Left ventricle myocardium inferior (tissue), 1 donor: ENCODE measurements at places on chromosomes 3 and 15. TPM values are rescaled to one million over a fixed set of nuclear protein-coding genes. Genes with fewer than 3 reads are reported as not detected.

AGTR1 gene
- total RNA-seq: 1.2 TPM

UTS2B gene
- 0.47 TPM for total RNA-seq

CIP2A gene
- 1.6 TPM for total RNA-seq

CCDC9B gene
- 155 TPM for total RNA-seq

- no peaks in the 10 kb centered on the region for H3K27me3 ChIP-seq
- peaks cover 59% of the 10 kb centered on the region for H3K4me1 ChIP-seq
- H3K27ac ChIP-seq: no peak overlapping the region
- H3K4me3 ChIP-seq: no peak overlapping the region
- no peaks in the 10 kb centered on the region for H3K36me3 ChIP-seq
These were observed 97.1 kb upstream of the ICE2 start for GRCh38 chr15:60576044-60576443.

DNA sequence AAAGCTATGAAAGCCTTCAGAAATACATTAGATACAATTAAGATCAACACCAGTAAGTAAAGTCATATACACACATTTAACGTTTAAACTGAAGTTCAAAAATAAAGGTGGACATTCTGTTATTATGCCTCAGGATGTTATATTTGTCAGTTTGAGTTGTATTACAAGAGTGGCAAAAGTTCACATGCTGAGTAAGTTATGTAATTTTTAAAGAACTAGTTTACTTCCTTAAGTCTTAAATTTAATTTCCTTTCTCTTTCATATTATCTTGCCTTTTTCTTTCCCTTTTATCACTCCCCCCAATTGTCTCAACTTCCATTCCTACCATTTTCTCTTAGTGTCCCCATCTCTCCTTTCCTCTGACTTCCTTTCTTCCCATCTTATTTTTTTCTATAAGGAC is 4.9 kb upstream of the GPR87 start:
- DNase-seq: no peak
- no peaks in the 10 kb centered on the region for H3K27me3 ChIP-seq
- no peak overlapping the region for H3K4me3 ChIP-seq
- no peaks in the 10 kb centered on the region for H3K36me3 ChIP-seq
- no peaks in the 10 kb centered on the region for H3K4me1 ChIP-seq

DNA sequence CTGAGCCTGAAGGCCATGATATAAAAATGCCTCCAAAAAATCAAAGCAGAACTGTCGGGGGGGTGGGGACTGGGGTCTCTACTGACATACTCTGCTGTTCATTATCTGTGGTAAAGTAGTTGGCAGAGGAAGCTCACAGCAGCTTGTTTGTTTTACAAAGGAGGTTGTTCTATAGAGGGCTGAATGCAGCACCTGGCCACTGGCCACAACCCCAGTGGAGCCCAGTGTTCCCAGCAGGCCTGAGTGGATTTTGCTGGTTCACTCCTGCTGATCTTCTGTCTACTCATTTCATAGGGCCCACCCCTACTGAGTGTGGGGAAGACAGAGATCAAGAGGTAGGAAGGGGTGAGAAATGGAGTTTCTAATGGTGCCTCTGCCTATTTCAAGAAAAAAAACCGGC is 125.5 kb downstream of the DIPK2A start:
- no peaks in the 10 kb centered on the region for H3K36me3 ChIP-seq
- no peak for DNase-seq
- H3K27ac ChIP-seq: no peak overlapping the region
- H3K4me3 ChIP-seq: no peak overlapping the region
- H3K27me3 ChIP-seq: no peaks in the 10 kb centered on the region
- H3K4me1 ChIP-seq: no peaks in the 10 kb centered on the region

DNA sequence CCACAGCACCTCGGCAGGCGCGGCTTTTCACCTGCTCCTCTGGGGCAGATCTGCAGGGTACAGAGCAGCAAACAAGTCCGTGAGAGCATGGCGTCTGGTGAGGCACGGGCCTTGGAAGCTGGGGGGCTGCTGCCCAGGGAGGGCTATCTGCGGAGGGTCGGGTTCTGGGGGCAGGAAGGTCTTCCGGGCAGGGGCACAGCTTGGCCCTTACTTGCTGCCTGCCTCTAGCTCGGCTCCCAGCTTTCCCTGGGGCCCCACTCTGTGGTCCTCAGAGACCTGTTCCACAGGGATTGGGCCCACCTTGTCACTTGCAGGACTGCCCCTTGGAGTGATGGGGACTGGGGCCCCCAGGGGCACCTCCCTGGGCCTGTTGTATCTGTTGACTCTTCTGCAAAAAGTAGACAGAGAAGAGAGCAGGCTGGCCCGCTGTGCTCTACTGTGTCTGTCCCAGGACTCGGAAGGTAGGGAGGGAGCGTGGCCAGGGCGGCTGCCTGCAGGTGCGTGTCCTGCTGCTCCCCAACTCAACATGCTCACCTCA is 84.1 kb downstream of the TBC1D2B start:
- H3K4me1 ChIP-seq: peaks cover 81% of the 10 kb centered on the region
- DNase-seq: no peak
- peaks cover 13% of the 10 kb centered on the region for H3K36me3 ChIP-seq
- H3K27ac ChIP-seq: peak overlapping the region; percentile 86
- no peak overlapping the region for H3K4me3 ChIP-seq

GRCh38 chr15:64618540-64618939 is 156.8 kb downstream of the RBPMS2 start:
- H3K27ac ChIP-seq: no peak overlapping the region
- peaks cover 43% of the 10 kb centered on the region for H3K4me1 ChIP-seq
- no peaks in the 10 kb centered on the region for H3K27me3 ChIP-seq
- no peak overlapping the region for H3K4me3 ChIP-seq

GRCh38 chr3:161560008-161560637 is 63.5 kb downstream of the OTOL1 start:
- DNase-seq: peak; percentile 18
- no peak overlapping the region for H3K4me3 ChIP-seq
- peaks cover 3% of the 10 kb centered on the region for H3K4me1 ChIP-seq
- H3K27me3 ChIP-seq: no peaks in the 10 kb centered on the region
- no peak overlapping the region for H3K27ac ChIP-seq
- H3K36me3 ChIP-seq: no peaks in the 10 kb centered on the region

GRCh38 chr3:60024400-60024799 is 974.6 kb upstream of the CFAP20DC start:
- no peak overlapping the region for H3K27ac ChIP-seq
- DNase-seq: no peak
- H3K36me3 ChIP-seq: no peaks in the 10 kb centered on the region
- peaks cover 10% of the 10 kb centered on the region for H3K4me1 ChIP-seq
- H3K4me3 ChIP-seq: no peak overlapping the region

DNA sequence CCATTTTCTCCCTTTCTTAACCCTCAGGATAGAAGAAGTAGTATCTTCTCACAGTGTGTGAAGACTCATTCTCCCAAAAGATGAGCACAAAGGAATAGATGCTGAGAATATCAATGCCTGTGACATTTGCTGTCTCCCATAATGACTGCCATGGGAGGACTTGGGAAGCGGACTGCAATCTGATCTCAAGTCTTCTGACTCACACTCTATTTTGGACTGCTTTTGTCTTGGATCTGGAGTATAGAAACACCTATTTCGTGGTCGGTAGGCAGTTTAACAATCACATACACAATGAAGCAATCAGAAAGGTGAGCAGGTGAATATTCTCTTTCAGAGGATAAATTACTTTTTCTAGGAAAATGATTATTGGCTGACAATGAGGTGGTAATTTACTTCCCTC is 852.0 kb downstream of the FHIT start:
- no peak for DNase-seq
- H3K27me3 ChIP-seq: no peaks in the 10 kb centered on the region
- H3K36me3 ChIP-seq: no peaks in the 10 kb centered on the region
- peaks cover 11% of the 10 kb centered on the region for H3K4me1 ChIP-seq
- H3K27ac ChIP-seq: no peak overlapping the region

DNA sequence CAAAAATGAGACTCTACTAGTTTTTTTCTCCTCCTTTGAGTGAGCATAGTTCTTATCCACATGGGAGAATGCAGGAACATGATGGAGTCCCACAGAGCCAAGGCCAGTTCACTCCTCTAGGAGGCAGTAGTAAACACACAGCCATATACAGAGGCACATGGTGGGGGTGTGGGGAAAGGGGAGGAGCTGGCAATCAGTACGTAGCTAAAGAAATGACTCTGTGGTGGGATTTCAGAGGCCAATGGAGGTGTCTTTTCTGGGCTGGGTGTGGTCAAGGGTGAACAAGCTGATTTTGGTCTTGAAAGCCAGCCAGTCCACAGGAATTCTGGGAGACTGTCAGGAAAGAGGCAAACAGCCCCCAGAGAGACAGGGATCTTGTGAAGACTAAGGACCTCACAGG is 6.6 kb upstream of the RAB11A start:
- H3K27me3 ChIP-seq: no peaks in the 10 kb centered on the region
- H3K4me1 ChIP-seq: no peaks in the 10 kb centered on the region
- no peaks in the 10 kb centered on the region for H3K36me3 ChIP-seq
- no peak for DNase-seq
- no peak overlapping the region for H3K4me3 ChIP-seq

- H3K4me1 ChIP-seq: peaks cover 92% of the 10 kb centered on the region
- H3K4me3 ChIP-seq: peak overlapping the region; percentile 80
- DNase-seq: no peak
- H3K27ac ChIP-seq: peak overlapping the region; percentile 93
These were observed 4.4 kb downstream of the SCN5A start for GRCh38 chr3:38645076-38645475.

DNA sequence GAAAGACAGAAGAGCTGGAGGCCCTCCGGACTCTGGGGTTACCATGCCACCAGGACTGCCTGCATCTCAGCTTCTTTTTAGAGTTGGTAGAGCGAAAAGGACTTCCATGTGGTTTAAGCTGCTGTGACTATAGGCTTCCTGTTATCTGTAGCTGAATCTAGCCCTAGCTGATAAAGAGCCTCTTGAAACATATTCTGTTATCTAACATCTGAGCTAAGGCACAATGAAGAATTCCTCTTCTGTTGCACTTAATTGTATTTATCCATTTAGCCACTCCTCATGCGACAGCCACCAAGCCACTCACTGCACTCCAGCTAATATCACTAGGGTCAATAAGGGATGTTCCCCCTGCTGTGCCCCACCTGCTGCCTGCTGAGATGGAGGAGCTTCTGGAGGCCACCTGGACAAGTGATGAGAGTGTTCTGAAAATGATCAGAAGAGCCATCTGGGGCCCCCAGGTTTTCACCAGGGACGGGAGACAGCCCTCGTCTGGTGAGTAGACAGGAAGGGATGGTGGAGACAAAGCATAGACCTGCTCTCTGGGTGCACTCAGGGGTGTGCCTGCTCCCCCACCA is 94.6 kb upstream of the PLXNA1 start:
- H3K36me3 ChIP-seq: peaks cover 4% of the 10 kb centered on the region
- DNase-seq: no peak
- H3K27ac ChIP-seq: no peak overlapping the region
- H3K4me3 ChIP-seq: no peak overlapping the region
- peaks cover 7% of the 10 kb centered on the region for H3K4me1 ChIP-seq

DNA sequence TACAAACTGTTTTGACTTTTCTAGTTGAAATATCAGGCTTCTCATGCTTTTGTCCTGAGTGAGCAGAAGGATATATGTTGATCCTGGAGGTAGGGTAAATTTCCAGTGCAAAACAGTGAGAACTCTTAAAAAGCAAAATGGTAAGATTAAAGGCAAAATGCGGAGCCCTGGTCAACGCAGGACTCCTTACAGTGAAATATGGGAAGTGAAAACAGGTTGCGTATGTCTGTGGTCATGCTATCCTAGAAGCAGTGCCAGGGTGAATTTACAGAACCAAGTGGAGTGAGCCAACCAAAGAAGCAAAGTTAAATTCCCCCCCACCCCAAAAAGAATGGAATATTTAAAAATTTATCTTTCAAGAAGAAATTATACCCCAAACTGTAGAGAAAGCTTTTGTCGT is 256.4 kb downstream of the NR2F2 start:
- peaks cover 65% of the 10 kb centered on the region for H3K27me3 ChIP-seq
- H3K36me3 ChIP-seq: no peaks in the 10 kb centered on the region
- no peak for DNase-seq
- H3K4me1 ChIP-seq: no peaks in the 10 kb centered on the region
- no peak overlapping the region for H3K4me3 ChIP-seq
- no peak overlapping the region for H3K27ac ChIP-seq

- peaks cover 17% of the 10 kb centered on the region for H3K4me1 ChIP-seq
- peak overlapping the region; percentile 11 for H3K27ac ChIP-seq
- H3K36me3 ChIP-seq: no peaks in the 10 kb centered on the region
- peak overlapping the region; percentile 70 for H3K4me3 ChIP-seq
- DNase-seq: peak; percentile 89
These were observed 70.0 kb upstream of the CGNL1 start for GRCh38 chr15:57306161-57306943.

GRCh38 chr15:68330901-68331300 is 53.4 kb downstream of the FEM1B start:
- no peaks in the 10 kb centered on the region for H3K27me3 ChIP-seq
- no peak for DNase-seq
- peaks cover 34% of the 10 kb centered on the region for H3K36me3 ChIP-seq
- peaks cover 25% of the 10 kb centered on the region for H3K4me1 ChIP-seq

GRCh38 chr15:97874139-97874538 is 86.4 kb upstream of the ARRDC4 start:
- no peak overlapping the region for H3K27ac ChIP-seq
- no peaks in the 10 kb centered on the region for H3K27me3 ChIP-seq
- no peaks in the 10 kb centered on the region for H3K36me3 ChIP-seq
- peak overlapping the region; percentile 25 for H3K4me3 ChIP-seq
- no peaks in the 10 kb centered on the region for H3K4me1 ChIP-seq

- no peaks in the 10 kb centered on the region for H3K36me3 ChIP-seq
- H3K27ac ChIP-seq: no peak overlapping the region
- H3K4me3 ChIP-seq: no peak overlapping the region
- DNase-seq: no peak
These were observed 200.8 kb upstream of the GADL1 start for GRCh38 chr3:31095255-31095654.

- no peak for DNase-seq
- no peaks in the 10 kb centered on the region for H3K27me3 ChIP-seq
- H3K27ac ChIP-seq: peak overlapping the region; percentile 68
- H3K4me3 ChIP-seq: no peak overlapping the region
- peaks cover 98% of the 10 kb centered on the region for H3K4me1 ChIP-seq
- no peaks in the 10 kb centered on the region for H3K36me3 ChIP-seq
These were observed 51.6 kb downstream of the RARB start for GRCh38 chr3:25479727-25480010.

DNA sequence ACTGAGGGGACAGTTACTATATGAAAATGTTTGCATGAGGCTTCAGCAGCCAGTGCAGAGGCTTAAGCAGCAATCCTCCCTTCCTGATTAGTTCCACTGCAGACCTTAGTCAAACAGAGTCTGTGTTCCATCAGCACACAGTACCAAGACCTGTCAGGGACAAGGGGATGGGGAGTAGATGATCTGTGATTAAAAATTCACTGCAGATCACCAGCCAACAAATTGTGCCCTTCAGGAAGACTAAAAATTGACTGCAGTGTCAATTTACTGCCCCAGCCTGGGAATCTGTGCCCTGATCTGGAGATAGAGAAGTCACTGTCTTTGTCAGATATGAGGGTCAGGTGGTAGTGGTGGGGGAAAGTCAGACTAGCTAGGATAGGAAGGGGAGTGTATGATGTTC is 13.8 kb upstream of the NMNAT3 start:
- H3K36me3 ChIP-seq: no peaks in the 10 kb centered on the region
- DNase-seq: no peak
- no peak overlapping the region for H3K27ac ChIP-seq
- H3K27me3 ChIP-seq: peaks cover 6% of the 10 kb centered on the region
- H3K4me1 ChIP-seq: no peaks in the 10 kb centered on the region

GRCh38 chr3:75938921-75939320 is 153.6 kb upstream of the ZNF717 start:
- H3K36me3 ChIP-seq: no peaks in the 10 kb centered on the region
- H3K27me3 ChIP-seq: no peaks in the 10 kb centered on the region
- no peak overlapping the region for H3K4me3 ChIP-seq

- no peak overlapping the region for H3K27ac ChIP-seq
- H3K4me1 ChIP-seq: peaks cover 3% of the 10 kb centered on the region
- no peaks in the 10 kb centered on the region for H3K36me3 ChIP-seq
- DNase-seq: no peak
These were observed 468.5 kb upstream of the KCNMB2 start for GRCh38 chr3:178067721-178068120.
